ENCODE measurements at places on chromosomes 11 and 22.

DNA sequence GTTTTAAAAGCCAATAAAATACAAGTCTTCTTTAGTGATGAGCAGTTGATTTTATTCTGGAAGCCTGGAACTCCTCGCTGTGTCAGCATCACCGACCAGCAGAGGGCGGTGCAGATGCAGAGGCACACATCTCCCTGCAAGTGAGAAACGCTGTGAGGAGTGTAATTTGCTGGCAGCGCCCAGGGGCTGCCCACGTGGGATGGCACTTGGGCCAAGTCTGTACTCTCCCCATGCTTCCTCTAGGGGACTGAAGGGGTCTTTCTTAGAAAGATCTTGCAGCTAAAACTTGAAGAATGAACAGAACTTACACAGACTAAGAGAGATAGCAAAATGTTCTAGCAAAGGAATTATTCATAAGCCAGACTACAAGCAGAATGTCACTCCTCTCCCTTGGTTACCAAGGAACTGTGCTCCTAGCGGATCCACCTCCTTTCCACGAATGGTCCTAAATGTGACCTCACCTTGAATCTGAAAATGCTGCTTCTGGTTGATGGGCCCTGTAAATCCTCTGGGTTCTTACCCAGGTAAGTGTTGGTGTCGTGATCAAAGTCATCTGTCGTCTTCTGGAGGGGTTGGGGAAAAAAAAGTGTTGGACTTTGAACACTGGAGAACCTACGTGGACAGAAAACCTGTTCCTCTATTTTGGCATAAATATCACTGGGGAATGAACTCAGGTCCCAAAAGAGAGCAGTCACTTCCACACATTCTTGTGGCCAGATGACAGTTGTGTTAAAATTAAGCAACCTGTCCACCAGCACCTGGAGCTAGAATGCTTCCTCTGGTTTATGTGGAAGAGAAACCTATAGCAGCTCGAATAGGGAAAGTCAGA is 31.8 kb downstream of the CNTF start:
- peak; percentile 83 for DNase-seq

DNA sequence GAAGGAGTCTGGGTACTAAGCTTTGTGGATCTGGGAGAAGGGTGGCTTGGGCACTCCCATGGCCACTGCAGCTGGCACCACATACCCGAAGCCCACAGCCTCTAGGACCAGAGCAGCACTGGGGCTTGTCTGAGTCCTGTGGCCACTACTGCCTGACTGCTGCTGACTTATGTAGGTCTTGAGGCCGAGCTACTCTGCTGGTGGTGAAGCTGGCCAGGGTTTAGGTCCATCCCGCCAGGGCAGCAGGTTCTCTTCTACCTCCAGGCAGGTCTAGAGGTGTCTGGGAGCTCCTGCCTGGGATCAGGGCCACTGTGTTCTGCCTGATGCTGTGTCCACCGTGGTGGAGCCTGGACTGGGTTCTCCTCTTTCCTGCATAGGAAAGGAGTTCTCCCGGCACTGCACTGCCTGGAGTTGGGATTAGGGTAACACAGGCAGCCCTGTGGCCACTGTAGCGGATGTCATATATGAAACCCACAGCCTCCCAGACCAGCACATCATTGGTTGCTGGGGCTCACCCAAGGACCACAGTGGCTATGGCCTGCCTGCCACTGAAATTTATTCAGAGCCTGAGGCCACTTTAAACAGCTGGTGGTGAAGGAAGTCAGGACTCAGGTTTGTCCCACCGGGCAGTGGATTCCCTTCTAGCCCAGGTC is 109.8 kb upstream of the SERPIND1 start:
- no peak for DNase-seq

GRCh38 chr22:48414651-48415050 is 1413.0 kb downstream of the BRD1 start:
- DNase-seq, result no peak

DNA sequence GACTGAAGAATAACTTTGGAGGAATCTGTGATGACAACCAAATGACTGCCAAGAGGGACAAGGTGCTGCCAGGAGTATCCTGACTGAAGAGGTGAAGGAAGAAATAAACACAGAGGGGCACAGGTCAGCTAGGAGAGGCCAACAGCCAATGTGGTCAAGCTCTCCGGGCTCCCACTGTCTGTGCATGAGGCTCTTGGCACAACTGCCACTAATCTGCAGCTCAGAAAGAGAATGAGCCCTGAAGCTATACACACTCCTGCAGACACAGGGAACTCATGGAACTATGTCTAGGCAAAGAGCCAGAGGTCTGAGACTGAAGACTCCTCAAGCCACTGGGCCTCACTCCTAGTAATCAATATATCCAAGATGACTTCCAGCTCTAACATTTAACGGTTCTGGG is 7.0 kb downstream of the THRSP start:
- DNase-seq, result no peak

- DNase-seq, result no peak
These were observed 70.3 kb upstream of the BDNF start for GRCh38 chr11:27770576-27770975.

- DNase-seq, result no peak
These were observed 684.0 kb downstream of the OPCML start for GRCh38 chr11:132848336-132848735.

DNA sequence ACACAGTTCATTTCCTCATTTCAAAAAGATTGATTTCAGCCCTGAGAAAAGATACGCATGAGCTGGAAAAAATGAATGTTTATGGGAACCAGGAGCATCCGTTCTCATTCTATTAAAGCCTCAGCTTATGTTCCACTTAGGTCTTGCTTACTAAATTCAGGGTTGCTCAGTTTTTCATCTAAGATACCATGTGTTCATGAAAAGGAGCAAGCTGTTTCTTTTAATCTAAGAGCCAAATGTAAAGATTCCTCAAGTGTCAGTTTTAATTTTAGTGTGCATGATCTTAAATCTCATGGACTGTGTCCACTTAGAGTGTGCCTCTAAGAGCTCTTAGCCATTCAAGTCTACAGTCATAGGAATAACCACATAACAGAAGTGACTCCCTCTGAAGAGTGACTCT is 141.5 kb upstream of the ARHGAP42 start:
- DNase-seq, result no peak

DNA sequence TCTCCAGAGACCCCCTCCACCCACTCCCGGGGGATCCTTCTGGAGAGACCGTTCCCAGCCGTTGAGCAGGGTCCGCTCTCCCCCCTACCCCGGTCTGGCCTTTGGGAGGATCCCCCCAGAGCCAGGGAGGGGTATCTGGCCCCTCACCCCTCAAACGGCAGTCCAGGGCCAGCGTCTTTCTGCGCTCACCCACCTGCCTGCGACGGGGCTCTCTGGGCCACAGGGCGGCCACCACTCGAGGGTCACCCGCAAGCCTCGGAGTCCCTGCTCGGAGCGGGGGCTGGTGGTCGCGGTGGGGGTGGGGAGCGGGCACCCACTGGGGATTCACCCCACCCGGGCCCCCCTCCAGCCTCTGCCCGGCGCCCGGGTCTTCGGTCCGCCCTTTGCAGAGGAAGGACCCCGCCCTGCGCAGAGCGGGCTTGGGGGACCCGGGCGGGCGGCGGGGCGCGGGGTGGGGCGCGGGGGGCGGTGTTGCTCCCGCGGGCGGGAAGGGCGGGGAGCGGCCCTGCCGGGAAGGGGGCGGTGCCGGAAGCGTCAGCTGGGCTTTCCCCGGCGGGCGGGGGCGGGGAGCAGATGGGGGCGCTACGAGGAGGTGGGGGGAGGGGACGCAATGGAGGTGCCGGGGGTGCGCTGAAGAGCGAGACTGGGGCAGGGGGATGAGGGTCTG is 16.6 kb downstream of the CRELD2 start:
- peak; percentile 92 for DNase-seq

GRCh38 chr22:25669253-25670069 is 72.5 kb upstream of the MYO18B start:
- no peak for DNase-seq

GRCh38 chr11:37571246-37571645 is 973.2 kb upstream of the RAG2 start:
- DNase-seq, result no peak

DNA sequence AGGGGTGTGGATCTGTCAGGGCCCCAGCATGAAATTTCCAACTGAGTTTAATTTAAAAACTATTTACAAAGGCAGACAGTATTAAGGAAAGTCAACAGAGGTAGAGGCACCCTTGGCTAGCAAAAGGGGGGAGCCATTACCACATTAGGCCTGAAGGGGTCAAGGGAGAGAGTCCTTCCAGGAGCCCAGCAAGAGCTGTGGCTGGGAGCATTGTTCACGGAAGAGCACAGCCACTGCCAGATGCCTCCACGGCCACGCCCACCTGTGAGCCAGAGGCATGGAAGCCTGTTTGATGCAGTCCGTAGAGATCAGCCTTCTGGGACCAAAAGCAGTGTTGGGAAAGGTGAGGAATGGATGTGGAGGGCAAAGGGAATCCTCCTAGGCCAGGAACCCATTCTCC is 102.6 kb downstream of the GALNT18 start:
- DNase-seq, result no peak

DNA sequence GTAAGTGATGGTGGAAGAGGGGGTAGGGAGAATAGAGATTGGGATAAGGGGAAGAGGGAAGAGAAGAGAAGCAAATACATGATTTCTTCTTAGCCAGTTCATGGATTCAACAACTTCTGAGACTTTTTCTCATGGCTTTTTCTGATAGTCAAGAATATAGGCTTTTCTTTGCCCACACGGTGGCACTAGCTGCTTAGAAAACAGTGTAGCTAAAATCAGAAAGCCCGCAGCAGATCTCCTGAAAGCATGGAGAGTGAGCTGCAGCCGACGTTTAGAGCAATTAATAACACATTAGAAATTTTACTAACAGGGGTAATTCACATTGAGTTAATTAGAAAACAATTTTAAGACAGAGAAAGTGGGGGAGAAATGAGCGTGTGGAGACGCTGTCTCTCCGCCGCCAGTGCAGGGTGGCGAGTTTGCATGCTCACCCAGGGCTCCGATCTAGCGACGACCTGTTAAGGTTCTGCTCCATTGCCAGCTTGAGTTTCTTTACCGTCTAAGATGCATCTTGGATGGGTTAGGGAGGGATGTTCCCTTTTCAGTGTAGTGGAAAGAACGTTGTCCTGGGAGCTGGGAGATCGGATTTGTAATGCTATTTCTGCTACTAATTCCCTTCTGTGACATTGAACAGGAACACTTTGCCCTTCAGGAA is 3.3 kb upstream of the RAG1 start:
- DNase-seq, result peak; percentile 32

- DNase-seq, result no peak
These were observed 52.8 kb downstream of the WNT11 start for GRCh38 chr11:76153571-76153923.

DNA sequence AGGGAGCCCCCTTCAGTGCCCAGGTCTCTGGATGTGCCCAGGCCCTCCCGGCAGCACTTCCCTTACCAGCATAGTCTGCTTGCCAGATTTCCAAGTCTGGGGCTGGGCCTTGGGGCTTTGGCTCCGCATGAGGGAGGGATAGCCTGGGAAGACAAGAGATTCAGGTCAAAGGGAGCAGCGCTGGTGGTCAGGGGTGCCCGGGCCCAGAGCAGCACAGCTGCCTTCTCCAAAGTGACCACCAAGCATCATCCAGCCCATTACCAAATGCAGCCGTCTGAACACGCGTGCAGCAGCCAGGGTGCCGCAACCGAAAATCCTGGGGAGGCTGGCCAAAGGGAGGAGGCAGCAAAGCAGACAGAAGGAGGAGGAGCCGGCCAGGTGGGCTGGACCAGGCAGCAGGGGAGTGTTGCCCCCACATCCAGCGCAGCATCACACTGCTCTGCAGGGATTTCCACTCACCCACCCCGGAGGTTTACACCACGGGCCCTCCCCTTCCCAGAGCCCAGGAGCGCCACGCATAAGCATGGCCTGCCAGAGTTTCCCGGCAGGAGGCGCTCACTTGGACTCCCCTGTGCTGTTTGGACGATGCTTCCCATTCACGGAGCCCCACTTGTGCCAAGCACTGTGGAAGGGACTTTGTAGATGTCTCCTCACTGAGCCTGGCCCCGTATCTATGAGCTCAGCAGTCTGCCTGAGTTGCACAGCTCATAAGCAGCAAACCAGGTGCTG is 22.5 kb downstream of the TRIM29 start:
- DNase-seq, result no peak

GRCh38 chr11:46461461-46461927 is 69.9 kb upstream of the CHRM4 start:
- DNase-seq, result no peak

GRCh38 chr22:30457981-30458380 is 13.8 kb downstream of the SEC14L3 start:
- no peak for DNase-seq

- no peak for DNase-seq
These were observed 27.3 kb upstream of the PICK1 start for GRCh38 chr22:38029901-38030300.

DNA sequence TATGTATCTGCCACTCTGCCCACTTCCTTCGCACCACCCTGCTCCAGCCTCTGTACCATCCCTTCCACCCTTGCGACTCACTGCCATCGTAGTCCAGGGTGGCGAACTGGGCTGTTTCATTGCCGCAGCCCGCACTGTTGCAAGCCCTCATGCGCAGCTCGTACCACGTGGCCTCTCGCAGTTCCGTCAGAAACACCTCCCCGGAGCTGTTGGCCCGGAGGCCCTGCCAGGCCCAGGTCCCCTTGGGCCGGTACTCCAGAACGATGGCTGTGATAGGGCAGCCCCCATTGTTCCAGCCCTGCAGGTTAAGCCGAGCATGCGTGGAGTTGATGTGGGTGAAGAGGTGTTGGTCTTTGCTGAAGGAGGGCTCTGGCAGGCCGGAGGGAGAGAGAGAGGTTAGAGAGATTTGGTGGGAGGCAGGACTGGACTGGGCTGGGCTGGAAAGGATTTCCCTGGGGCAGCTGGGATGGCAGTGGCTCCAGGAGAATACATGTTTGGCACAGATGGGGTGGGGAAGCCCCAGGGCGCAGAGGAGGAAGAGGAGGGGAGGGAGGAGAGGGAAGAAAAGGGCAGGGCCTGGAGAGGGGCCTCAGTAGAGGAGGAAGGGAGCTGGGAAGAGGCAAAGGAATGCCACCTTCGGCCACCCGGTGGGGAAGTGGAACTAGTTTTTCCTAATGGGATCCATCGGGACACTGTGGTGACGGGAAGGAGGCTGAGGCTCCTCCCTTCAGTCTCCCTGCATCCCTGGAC is 109.6 kb downstream of the CEP164 start:
- no peak for DNase-seq

GRCh38 chr11:45853332-45854219 is 6.3 kb downstream of the CRY2 start:
- no peak for DNase-seq

Measured in stimulated activated CD4-positive, alpha-beta T cell treated with anti-CD3 and anti-CD28 coated beads, Interleukin-4, amount 100 ng/mL, for 1 hour (primary cell).